Renal cortex interstitium (tissue), 15 donors: ENCODE measurements at places on chromosomes 3 and 15. TPM values are rescaled to one million over a fixed set of nuclear protein-coding genes. Genes with fewer than 3 reads are reported as not detected.

GRCh38 chr15:62624547-62625378, 417.8 kb upstream of the TPM1 start:
- no peak for DNase-seq

- DNase-seq, result no peak
Measured at GRCh38 chr3:1710663-1711062, 388.0 kb upstream of the CNTN4 start.

The DYNLT2B gene
- 36.3 TPM for polyA plus RNA-seq

- DNase-seq, result no peak
Measured at GRCh38 chr3:66537735-66538134, 36.9 kb upstream of the LRIG1 start.
